ENCODE measurements at places on chromosomes 16 and 17. TPM values are rescaled to one million over a fixed set of nuclear protein-coding genes. Genes with fewer than 3 reads are reported as not detected.

The TEX19 gene
- polyA plus RNA-seq = 0.01 TPM

The RCVRN gene
- polyA plus RNA-seq = 0.18 TPM

The CCL3 gene
- 0.89 TPM for polyA plus RNA-seq

The IGF2BP1 gene
- 0.01 TPM for polyA plus RNA-seq

The CDRT15 gene
- polyA plus RNA-seq = not detected

The SLC47A2 gene
- polyA plus RNA-seq = 1.1 TPM

The SPN gene
- polyA plus RNA-seq = 1.1 TPM

The SRL gene
- 0.16 TPM for polyA plus RNA-seq

The KRTAP2-3 gene
- not detected for polyA plus RNA-seq

The KIAA0513 gene
- 3.0 TPM for polyA plus RNA-seq

The ZMYND15 gene
- polyA plus RNA-seq = 0.82 TPM

The ZNF205 gene
- polyA plus RNA-seq = 18.0 TPM

The ABCC12 gene
- not detected for polyA plus RNA-seq

The JPH3 gene
- polyA plus RNA-seq = 0.04 TPM

The WFIKKN2 gene
- polyA plus RNA-seq = 0.04 TPM

All from esophagus (tissue), 2 donors.